ENCODE measurements at places on chromosomes 2 and 18. TPM values are rescaled to one million over a fixed set of nuclear protein-coding genes. Genes with fewer than 3 reads are reported as not detected.

DNA sequence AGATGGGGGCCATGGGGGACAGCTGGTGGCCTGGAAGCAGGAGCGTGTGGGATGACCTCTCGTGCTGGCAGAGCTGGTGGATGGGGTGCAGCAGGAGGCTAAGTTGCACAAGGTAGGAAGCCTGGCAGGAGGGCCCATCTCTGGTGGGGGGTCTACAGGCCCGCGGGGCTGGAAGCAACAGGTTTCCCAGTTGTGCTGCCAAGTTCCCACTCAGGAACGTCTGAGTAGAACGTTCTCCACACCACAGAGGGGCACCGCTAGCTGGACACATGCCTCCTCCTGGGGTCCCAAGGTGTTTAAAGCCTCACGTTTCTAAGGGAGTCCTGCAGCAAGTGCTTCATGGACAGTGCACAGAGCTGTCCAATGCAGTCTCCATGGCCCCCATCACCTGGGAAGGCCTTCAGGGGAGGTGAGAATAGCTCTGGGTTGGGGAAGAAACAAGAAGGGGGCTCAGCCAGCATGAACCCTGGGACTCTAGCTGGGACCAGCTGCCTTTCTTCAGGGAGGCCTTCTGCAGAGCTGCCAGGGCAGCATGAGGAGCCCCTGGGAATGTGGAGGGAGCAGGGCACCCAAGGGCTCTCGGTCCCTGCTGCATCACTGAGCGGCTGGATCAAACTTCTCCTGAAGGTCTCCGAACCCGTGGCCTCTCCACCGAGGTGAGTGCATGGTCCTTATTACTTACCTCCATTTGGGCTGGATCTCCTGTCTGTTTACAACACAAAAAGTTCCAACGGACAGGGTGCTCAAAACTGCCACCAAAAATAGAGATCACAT is 80.0 kb downstream of the TWIST2 start:
- no peak for DNase-seq

DNA sequence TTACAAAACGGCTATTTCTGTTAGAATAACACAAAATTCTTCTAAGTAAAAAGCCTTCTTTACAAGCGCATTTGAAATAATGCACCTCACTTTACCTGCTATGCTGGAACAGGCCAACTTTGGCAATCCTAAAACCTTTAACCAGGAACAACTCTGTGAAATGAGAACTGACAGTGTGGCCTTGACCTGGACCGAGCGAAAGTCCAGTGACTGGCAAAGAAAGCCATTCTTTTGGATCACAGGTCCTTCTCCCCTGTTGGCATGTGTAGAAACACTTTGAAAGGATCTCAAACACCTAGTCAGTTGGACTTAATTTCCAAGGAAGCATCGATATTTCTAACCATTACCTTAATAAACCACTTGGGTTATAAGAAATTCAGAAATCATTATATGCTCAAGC is 21.2 kb downstream of the MAPRE2 start:
- DNase-seq: no peak

DNA sequence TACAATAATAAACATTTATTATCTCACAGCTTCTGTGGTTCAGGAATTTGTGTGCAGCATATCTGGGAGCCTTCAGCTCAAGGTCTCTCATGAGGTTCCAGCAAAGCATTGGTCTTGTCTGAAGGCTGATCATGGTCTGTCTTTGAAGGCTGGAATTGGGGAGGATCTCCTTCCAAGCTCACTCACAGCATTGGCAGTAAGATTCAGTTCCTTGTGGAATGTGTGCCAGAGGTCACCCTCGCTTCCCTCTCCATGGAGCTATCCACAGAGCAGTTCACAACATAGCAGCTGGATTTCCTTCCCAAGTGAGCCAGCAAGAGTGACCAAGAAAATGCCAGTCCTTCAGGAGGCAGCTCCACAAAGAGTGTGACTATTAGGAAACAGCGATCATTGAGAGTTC is 202.2 kb upstream of the ST6GAL2 start:
- no peak for DNase-seq

The LINC00305 gene
- total RNA-seq: not detected

The TSGA10 gene
- 8.4 TPM for total RNA-seq

The SCG2 gene
- not detected for total RNA-seq

Data from natural killer cell (primary cell).